Spleen (tissue), 13 donors: ENCODE measurements at places on chromosomes 7 and 10. TPM values are rescaled to one million over a fixed set of nuclear protein-coding genes. Genes with fewer than 3 reads are reported as not detected.

- no peak for DNase-seq
Measured at GRCh38 chr7:119696336-119696735, 576.6 kb upstream of the KCND2 start.

DNA sequence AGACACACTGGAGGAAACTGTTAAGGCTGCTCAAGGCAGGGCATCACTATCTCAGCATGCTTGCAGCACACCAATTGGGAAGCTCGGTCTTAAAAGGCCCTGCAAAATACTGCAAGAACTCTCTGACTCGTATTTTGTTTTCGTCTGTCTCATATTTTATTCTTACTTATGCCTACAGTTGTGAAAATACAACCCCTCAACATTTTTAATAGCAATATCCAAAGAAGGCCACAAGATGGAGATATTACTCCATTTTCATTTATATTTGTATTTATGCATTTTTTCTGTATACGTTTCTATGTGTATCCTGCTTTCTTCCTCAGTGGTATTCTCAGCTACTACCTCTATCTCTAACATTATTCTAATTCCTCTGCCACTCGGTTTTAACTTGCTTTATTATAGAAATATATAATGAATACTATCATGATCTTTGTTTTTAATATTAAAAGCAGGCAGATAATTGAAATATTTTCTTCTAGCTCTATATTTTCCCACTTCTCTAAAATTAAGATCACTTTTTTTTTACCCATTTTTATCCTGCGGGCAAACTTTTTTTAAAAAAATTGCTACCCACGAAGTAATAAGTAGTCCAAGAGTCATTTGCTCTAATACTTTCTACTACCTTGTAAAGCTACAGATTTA lies 10.0 kb downstream of the DNAJC1 start:
- DNase-seq, result no peak

- no peak for DNase-seq
Measured at GRCh38 chr7:36887233-36887632, 162.9 kb upstream of the AOAH start.

DNA sequence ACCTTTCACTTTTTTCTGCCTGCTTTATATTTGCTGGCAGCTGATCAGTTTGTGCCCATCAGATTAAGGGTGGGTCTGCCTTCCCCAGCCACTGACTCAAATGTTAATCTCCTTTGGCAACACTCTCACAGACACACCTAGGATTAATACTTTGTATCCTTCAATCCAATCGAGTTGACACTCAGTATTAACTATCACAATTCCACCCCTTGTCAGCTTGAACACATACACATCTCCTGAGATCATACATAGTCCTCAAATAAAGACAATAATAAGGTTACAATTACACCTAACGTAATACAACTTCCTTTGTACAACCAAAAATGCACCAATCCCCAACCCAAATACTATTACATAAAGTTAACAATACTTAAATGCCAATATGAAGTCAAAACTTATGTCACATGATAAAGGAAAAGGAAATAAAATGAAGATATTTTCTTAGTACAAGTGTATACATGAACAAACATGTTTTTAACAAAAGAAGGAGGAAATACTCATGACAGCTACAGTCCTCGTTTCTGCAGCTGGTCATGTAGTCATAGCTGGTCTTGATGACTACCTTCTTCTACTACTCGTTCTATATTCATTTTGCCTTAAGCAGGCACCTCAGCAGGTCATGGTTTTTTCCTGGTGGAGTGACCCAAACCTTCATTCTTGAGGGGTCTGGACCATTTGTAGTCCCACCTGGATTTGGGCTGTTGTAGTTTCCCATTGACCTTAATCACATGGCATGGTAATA lies 96.7 kb upstream of the CABCOCO1 start:
- no peak for DNase-seq

DNA sequence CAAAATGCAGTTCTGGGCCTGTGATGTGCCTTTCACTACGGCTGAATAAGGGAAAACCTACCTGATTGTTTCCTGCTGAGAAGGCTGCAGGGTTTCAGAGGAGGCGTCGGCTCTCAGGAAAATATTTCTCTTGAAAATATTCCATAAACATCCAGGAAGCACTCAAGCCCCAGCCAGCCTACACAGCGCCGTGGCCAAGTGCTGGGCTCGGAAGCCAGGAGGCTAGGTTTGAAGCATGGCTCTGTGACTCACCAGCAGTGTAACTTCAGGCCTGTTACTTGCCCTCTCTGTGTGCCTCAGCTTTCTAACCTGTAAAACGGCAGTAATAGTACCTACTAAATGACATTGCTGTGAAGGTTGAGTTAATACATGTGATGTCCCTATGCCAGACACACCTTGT lies 399.1 kb downstream of the GATA3 start:
- DNase-seq, result no peak

GRCh38 chr10:101716891-101717659 lies 22.1 kb upstream of the FBXW4 start:
- DNase-seq, result no peak

DNA sequence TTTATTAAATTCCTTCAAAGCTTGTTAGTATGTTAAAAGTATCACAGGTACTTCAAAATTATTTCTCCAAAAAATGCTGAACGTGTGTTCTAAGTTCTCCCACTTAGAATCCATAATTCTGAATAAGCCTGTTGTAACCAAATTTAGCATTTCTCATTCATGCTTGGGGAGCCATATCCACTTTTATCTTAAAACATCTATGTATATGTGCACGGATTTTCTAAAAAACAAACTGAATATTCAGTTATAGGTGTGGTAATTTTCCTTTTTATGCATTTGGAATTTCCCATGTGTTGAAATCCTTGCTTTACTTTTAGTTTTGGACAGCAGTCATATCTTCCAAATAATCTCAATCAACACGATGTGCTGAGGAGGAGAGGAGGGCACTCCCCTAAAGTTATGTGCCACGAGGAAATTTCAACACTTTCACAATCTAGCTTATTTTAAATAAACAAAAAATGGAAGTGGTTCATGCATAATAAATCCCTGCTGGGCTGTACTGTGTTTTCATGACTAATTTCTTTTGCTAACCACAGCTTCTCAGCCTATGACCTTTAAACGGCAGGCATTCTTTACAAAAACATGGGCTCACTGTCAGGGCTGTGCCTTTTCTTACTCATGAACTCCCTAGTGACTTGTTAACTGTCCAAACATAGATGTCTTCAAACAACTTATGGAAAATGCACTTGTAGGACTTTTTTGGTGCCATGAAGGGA lies 380.3 kb upstream of the SEMA3C start:
- DNase-seq, result no peak

GRCh38 chr10:67818323-67818722 lies 19.7 kb downstream of the DNAJC12 start:
- no peak for DNase-seq

GRCh38 chr10:86363184-86363832 lies 3.3 kb downstream of the GRID1 start:
- DNase-seq, result peak; percentile 75

GRCh38 chr10:132372516-132373095 lies 24.4 kb upstream of the PWWP2B start:
- DNase-seq, result peak; percentile 58

DNA sequence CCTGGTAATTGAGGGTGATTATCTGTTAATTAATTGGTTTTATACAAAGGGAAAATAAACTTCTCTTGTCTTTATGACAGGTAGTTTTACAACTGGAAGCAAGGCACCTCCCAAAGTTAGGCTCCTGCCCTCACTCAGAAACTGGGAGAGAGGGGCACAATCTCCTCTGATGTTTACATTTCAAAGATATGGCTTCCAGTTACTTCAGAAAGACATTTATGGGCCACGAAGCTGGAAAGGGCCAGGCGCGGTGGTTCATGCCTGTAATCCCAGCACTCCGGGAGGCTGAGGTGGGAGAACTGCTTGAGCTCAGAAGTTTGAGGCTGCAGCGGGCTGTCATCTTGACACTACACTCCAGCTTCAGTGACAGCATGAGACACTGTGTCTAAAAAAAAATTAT lies 115.6 kb upstream of the KMT2E start:
- DNase-seq, result no peak

GRCh38 chr10:124535731-124536495 lies 74.3 kb downstream of the LHPP start:
- DNase-seq, result no peak

DNA sequence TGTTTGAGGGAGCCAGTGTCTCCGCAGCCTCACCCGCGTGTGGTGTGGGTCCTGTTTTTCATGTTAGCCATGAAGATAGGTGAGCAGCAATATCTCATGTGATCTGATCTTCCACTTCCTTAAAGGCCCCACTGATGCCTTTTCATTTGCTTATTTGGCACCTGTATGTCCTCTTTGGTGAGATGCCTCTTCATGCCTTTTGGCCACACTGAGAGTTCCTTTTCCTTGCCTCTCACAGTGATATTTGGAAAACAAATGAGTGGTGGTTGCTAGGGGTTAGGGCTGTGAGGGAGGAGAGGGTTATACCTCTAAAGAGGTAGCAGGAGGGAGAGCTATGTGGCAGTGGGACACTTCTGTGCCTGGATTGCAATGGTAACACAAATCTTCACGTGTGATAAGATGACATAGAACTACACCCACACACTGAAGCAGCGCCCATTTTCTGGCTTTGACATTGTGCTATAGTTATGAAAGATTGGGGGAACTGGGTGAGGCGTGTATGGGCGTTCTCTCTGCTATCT lies 90.4 kb upstream of the TNS3 start:
- no peak for DNase-seq

DNA sequence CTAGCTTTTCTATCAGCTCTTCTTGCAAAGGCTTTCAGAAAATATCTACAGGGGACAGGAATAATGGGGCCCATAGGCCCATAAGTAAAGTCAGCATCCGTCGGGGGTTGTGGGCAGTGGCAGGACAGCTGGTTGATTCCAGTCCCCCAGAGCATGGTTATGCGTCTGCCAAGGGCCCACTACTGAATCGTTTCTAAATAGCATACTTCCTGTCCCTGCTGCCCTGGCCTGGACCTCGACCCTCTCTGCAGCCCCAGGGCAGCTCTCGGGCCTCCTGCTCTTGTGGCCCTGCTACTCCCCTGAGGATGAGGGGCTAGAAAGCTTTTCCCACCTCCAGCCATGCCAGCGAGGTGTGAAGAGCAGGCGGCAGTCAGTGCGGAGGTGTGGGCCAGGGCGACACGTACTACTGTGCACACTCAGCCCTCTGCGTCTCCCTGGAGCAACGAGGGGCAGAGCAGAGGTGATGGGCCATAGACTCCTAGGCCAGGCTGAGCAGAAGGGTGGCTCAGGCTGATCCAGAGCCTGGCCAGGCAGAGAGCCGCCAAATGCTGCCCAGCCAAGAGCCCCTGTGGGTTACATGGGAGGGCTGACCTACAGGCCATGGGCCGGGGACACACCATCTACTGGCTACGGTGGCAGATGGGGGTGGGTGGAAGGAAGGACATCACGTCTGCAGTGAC lies 4.7 kb upstream of the OPN4 start:
- DNase-seq, result peak; percentile 64

DNA sequence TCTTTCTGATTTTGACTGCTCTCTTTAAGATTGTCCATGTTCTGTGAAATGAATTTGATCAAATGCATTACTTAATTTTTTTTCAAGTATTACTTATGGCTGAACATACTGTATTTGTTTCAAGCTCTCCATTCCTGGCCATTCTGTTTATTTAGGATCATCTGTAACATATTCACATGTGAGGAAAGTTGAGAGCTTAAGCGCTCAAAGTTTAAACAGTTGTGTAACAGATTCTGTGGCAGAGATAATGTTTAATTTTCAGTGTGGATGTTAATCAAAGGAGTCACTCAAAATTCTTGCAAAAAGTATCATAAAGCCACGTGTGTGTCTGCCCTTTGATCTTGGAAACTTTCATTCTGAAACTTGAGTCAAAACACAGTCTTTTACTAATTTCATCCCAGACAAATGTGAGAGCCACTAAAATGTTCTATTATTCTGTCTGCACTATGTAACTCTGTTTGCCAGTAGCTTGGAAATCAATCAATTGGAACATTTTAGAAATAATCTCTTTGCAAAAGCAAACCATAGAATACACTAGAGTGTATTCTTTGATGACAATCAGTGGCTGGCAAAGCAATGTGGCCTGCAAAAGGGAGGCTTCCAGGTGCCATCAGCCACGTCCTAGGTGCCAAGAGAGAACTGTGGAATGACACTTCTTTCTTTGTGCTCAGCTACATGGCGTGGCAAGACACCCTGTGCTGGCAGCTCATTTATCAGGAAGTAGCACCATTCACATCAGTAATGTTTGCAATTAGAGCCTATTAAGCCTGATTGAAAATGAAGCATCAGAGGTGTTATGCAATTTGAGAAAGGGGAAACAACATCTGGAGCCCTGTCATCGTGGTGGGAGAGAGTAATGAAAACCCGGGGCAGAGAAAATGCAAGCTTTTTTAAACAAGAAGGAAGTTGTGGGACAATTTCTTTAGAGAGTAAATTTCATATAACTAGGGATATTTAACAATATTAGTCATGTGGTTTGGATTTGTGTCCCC lies 40.9 kb downstream of the ARL5B start:
- DNase-seq, result no peak

DNA sequence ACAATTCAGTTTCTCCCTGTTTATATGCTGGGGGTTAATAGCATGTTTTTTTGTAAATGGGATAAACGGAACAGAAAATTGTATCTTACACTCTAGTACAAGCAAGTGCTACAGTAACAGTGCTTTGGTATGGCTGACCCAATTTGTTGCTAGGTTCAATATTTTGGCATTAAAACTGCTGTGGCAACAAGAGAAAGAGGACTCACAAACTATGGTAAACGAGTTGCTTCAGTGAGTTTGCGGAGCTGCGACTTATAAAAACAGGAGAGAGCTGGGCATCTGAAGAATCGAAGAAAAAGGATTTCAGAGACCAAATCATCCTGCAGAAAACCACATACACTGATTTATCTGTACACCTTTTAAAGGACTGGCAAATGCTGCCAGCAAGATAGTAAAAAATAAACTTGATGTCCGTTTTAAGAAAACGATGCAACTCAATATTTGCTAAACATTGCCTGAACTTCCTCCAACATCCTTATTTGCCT lies 2.2 kb downstream of the GLUD1 start:
- DNase-seq, result no peak

- no peak for DNase-seq
Measured at GRCh38 chr7:143396625-143397556, 11.8 kb downstream of the EPHA1 start.

DNA sequence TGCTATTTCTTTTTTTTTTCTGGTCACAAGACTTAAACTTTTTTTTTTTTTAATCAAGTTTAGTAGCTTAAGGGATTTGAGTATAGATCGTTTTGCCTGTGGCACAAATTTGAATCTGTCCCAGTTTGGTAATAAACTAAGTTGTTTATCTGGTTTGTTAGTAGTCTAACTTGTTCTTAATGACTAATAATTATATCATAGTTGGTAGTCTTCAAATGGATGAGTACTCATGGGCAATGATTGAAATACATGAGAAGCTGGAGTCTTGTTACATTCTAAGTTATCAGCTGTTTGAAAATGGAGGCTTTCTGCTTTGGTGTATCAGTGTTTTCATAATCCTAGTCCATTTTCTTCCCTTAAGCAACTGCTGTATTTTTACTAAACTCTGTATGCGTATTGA lies 12.3 kb downstream of the BTAF1 start:
- no peak for DNase-seq

The SH2D4B gene
- 0.11 TPM for polyA plus RNA-seq

The TES gene
- polyA plus RNA-seq, result 28.5 TPM

The FAM180A gene
- not detected for polyA plus RNA-seq

The CYP2C8 gene
- polyA plus RNA-seq, result 1.0 TPM
